ENCODE measurements at places on chromosomes 7 and 10. TPM values are rescaled to one million over a fixed set of nuclear protein-coding genes. Genes with fewer than 3 reads are reported as not detected.

BEND7 gene
- total RNA-seq: 6.8 TPM

KIF5B gene
- total RNA-seq: 52.2 TPM

GIMAP4 gene
- 25.6 TPM for total RNA-seq

ELFN1 gene
- total RNA-seq: 1.6 TPM

AGR3 gene
- not detected for total RNA-seq

NPM3 gene
- total RNA-seq: 62.6 TPM

OGDHL gene
- 0.52 TPM for total RNA-seq

ZNF488 gene
- 1.6 TPM for total RNA-seq

ANXA8 gene
- total RNA-seq: not detected

ABCC2 gene
- total RNA-seq: 1.6 TPM

TBC1D12 gene
- 17.7 TPM for total RNA-seq

PIP gene
- not detected for total RNA-seq

OR9A4 gene
- total RNA-seq: 0.52 TPM

GIMAP1 gene
- 1.0 TPM for total RNA-seq

FAM25A gene
- total RNA-seq: not detected

FKBP14 gene
- total RNA-seq: 13.0 TPM

PDGFA gene
- total RNA-seq: 44.4 TPM

SFTPD gene
- not detected for total RNA-seq

SOSTDC1 gene
- 8.4 TPM for total RNA-seq

ACBD7 gene
- total RNA-seq: 1.6 TPM

NUTM2B gene
- 1.0 TPM for total RNA-seq

COL17A1 gene
- under 0.01 TPM for total RNA-seq

All from skeletal muscle tissue (tissue), 5 donors.